ENCODE measurements at places on chromosomes 6 and 20.
A peak's percentile ranks its signal among the peaks of the same experiment; 100 is the strongest.

DNA sequence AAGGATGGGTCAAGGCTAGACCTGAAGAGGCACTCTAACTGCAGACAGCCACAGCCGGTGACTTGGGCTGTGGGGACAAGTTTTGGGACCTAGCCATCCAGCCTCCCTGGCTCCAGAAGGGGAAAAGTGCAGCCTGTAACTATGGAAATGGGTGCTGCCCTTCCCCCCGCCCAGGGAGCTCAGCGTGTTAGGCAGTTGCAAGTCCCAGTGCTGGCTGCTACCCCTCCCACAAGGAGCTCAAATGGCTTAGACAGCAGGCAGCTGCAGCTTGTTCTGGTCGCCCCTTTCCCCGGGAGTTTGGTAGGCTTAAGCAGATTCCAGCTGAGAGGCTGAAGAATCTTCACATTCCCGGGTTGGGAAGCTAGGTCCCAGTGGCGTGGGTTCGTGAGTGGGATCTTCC is 162.6 kb downstream of the FAM83B start:
- DNase-seq: no peak

- peak; percentile 31 for DNase-seq
Observed at GRCh38 chr6:136446579-136447187, 103.5 kb downstream of the MAP7 start.

GRCh38 chr6:56550301-56550700 is 92.4 kb downstream of the DST start:
- no peak for DNase-seq

DNA sequence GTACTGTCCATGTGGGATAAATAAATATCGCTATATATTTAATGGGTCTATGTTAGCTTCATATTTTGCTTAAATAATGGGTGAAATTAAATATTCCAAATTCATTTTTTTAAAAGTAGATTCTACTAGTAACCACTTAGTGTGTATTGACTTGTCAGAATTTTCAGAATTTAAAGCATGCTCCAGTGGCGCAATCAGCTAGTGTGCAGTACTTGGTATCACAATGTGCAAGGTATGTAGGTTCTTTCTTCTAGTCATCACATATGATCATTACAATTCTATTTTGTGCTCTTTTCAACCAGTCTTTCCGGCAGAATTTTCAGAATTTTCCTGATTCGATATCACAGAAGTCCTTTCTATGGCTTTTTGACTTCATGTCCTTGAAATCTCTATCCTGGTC is 32.6 kb downstream of the PDE7B start:
- no peak for DNase-seq

DNA sequence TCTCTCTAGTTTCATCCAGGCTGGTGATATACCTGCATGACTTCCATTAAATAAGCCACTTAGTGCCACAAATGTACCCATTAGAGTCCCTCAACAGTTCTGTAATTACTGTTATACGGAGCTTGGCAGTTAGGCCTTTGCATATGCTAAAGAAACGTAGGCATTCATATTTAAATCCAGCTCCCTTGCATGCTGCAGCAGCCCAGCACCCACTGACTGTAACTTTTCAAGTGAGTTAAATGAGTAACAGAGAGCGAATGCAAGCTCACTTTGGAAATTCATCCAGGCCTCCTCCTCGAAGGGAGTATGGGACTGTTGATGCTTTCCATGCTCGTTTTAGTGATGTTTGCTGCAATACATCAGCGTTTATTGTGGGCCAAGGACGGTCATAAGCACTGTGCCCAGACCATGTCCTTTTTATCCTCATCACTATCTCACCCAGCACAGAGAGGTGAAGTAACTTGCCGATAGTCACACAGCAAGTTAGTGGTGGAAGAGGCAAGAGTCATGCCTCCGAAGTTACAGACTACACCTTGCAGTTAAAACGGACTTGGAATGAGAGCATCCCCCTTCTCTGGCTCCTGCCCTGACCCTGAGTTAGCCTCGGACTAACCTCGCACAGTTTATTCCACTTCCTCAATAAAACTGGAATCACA is 179.4 kb upstream of the PDE10A start:
- no peak for DNase-seq

GRCh38 chr20:20465252-20465651 is 97.3 kb downstream of the INSM1 start:
- no peak for DNase-seq

- no peak for DNase-seq
Observed at GRCh38 chr6:11931296-11932035, 80.6 kb upstream of the HIVEP1 start.

- DNase-seq: no peak
Observed at GRCh38 chr20:48285656-48286055, 500.4 kb upstream of the SULF2 start.

GRCh38 chr6:22666021-22666420 is 96.7 kb downstream of the HDGFL1 start:
- no peak for DNase-seq

- no peak for DNase-seq
Observed at GRCh38 chr6:108598305-108598863, 37.7 kb downstream of the FOXO3 start.

DNA sequence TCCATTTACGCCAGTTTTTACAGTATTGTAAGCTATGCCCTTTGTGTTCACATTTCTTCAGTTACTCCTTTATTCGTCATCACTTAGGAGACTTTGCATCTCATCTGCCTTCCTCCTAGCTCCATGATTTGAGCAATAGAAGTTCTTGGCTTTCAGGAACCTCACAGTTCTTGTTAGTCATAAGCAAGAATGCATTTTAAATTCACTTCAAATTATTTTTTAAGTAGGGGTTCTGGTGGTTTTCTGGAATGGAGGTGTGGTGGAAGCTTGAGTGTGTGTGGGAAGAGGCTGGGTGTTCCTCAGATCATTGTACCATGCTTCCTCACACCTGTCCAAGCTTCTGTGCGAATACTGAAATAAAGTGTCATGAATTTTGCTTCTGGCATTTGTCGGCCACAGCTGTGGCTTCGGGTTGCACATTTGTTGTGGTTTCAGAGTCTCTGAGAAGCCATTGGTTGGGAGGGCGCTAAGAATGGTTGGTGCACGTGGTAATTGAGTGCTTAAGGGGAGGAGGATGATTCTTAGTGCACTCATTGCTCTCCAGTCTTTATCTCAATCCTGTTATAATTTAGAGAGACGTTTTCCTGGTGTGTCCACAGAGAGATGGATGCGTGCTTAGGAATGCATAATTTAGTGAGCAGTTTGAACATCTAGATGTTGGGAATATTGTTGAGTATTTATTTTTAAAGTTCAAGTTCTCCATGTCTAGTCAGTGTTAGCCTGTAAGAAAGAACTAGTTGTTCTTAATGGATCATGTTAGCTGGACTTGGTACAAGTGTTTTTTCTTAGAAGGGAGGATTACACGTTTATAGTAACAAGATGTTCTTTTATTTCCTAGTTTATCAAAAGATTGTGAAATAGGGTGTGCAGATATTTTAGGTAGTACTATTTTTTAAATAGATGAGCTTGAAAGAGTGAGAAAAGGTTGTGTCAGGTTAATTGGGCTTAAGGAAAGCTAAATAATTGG is 31.9 kb downstream of the FOXO3 start:
- DNase-seq: peak; percentile 49

- no peak for DNase-seq
Observed at GRCh38 chr6:92864966-92865555, 554.3 kb downstream of the EPHA7 start.

DNA sequence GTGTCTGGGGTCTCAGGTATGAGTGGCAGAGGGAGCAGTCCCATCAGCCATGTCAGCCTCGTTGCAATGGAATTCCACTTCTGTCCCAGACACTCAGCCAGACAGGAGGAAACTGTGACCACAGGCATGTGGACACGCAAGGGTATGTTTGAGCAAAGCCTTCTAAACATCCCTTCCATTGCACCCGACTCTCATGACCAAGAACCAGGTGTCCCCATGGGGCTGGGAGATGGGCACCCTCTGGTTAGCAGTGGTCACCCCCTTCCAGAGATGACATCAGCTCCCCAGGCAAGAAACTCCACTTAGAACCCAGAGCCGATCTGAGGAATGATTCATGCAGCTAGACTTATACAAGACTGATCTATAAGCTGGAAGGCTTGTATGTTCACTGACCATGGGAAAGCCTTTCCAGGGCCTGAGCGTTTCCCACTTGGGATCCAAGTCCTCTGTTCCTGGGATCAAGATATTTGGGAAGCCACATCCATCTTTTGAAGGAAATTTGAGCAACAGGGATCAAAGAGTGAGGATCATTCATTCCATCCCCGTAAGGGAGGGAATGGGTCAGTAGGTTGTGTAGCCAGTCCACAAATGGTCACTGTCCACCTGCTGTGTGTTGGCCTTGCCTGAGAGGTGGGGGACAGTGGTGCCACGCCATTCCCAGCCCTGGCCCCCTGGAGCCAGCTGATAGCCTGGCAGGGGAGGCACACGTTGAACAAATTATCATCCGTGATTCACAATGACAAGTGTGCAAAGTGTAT is 3.9 kb upstream of the MRGBP start:
- DNase-seq: no peak

GRCh38 chr20:2253256-2253655 is 42.5 kb upstream of the TGM3 start:
- no peak for DNase-seq

DNA sequence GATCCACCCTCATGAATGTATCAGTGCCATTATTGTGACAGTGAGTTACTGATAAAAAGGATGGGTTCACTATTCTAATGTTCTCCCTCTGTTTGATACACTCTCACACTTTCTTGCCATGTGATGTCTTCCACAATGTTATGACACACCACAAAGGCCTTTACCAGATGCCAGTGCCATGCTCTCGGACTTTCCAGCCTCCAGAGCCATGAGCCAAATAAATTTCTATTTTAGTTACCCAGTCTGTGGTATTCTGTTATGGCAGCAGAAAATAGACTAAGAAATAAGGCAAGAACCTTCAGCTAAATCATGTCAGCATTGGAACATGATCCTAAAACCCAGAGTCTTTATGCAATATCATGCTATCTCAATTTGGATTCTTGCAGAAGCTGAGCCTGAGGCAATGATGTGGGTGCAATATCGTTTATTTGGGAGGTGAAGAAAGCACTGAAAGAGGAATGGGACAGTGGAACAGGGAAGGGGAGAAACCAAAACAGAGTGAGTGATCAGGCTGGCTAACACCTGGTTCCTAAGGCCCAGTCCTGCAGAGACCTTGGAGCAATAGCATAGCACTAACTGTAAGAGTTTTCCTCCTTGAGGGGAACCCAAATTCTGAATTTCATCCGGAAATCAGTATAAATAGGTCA is 130.4 kb upstream of the LRFN2 start:
- DNase-seq: no peak

DNA sequence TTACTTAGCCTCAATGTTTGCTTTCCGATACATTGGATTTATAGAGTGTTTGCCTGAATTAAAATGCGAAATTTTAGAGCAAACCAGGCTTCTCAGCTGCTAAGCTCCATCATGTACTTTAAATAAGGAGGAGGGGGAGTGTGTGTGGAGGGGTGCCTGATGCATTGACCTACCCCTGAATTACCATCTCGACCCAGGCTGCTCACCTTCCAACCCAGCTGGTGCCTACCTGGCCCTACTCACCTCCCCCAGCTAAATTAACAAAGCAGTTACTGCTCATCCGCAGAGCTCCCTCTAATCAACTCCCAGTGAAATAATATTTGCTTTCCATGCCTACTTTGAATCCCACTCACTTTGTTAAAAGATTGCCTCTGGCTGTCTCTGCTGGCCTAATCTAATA is 544.5 kb downstream of the MAFB start:
- no peak for DNase-seq

- peak; percentile 88 for DNase-seq
Observed at GRCh38 chr6:149941583-149942460, at the start of gene ULBP2. Gene ULBP2, plus strand, starts transcription at chr6:149942014. Its CDS starts 59 bp downstream, at chr6:149942073.

DNA sequence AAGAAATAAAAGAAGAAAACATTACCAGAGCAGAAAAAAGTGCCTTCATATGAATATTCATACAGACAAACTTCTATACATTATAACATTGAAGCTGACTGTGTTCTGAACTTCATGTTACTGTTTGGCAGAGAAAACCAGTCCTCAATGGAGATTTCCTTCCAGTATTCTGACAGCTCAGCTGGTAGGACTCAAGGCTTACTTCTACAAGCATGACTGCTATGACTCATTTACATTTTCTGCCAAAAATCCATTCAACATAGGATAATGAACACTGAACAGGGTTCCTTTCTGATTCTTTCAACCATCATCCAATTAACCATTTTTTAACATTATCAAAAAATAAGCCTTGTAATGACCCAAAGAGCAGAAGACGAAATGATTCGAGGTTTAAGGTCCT is 25.4 kb downstream of the COL9A1 start:
- no peak for DNase-seq

DNA sequence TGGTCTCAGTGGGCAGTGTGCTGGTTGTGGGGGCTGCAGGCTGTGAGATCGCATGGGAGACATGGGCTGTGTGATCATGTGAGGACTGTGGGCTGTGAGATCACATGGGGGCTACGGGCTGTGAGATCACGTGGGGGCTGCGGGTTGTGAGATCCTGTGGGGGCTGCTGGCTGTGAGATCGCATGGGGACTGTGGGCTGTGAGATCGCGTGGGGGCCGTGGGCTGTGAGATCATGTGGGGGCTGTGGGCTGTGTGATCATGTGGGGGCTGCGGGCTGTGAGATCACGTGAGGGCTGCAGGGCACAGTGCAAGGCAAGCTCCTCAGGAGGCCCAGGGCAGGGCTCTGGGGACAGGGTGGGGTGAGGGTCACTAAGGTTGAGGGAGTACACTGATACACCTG is 140.5 kb upstream of the CST7 start:
- DNase-seq: no peak

GRCh38 chr6:2035046-2035445 is 210.4 kb downstream of the GMDS start:
- DNase-seq: no peak

- no peak for DNase-seq
Observed at GRCh38 chr20:50353289-50353961, 156.8 kb upstream of the PTPN1 start.

- peak; percentile 33 for DNase-seq
Observed at GRCh38 chr6:72464791-72465691, 156.8 kb upstream of the KCNQ5 start.

GRCh38 chr20:5884465-5885335 is 65.6 kb downstream of the TRMT6 start:
- no peak for DNase-seq

- no peak for DNase-seq
Observed at GRCh38 chr20:38055294-38055693, 21.7 kb downstream of the RPRD1B start.

- DNase-seq: no peak
Observed at GRCh38 chr20:37431786-37432185, 85.8 kb downstream of the SRC start.

GRCh38 chr6:8683204-8683603 is 247.9 kb upstream of the SLC35B3 start:
- DNase-seq: no peak

DNA sequence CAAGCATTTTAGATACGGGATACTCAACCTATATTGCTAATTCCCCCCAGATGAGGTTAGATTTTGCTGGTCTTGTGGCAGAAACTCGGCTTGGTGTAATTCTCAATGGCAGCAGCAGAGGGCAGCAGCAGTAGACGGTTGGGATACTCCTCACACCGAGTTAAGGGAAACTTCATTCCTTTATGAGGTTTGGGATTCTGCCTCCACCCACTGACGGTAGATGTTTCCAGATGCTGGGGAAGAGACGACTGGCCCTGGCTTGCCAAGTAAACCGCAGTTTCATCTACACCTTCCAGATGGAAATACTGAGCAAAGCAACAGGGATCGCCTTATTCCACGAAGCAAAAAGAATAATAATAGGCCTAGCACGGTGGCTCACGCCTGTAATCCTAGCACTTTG is 8.2 kb upstream of the TBC1D7 start:
- peak; percentile 94 for DNase-seq

- DNase-seq: no peak
Observed at GRCh38 chr20:22584522-22584921, at the start of gene FOXA2. Gene FOXA2, minus strand, starts transcription at chr20:22584572. Its CDS starts 294 bp downstream, at chr20:22584278.

GRCh38 chr6:17663226-17663625 is 43.5 kb downstream of the NUP153 start:
- no peak for DNase-seq
